LHCN-M2 (cell line): ENCODE measurements at places on chromosomes 5 and 9.

DNA sequence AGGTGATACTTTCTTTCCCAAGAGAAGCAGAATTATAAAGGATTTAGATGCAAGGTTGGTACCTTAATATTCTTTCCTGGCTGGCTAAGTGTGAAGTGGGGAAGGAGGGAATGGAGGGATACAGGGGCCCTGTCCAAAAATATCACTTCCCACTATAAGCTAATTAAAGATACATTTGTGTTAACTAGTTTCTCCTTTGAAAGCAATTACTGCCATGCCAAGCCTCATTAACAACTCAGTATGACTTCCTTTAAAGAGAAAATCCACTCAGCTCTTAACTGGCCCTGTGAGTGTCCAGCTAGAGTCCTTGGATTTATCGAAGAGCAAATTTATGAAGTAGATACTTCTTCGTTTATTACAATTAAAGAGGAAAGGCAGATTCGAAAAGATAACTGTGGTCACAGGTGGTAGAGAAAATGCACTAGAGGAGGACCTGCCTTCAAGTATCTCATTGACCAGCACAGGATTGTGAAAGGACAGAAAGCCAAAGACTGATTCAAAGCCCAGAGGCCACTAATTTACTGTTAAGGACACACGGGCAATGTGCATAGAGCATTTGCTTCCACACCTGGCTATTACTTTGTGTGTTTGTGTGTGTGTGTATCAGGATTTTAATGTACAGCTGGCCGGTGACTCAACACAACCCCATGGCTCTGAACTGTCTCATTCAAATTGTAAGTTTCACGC is 11.2 kb upstream of the GLDC start:
- DNase-seq: no peak

- DNase-seq: no peak
Observed at GRCh38 chr9:114349713-114350480, 20.2 kb downstream of the ORM2 start.

- DNase-seq: peak; percentile 56
Observed at GRCh38 chr9:90331826-90332575, 310.6 kb downstream of the DIRAS2 start.

DNA sequence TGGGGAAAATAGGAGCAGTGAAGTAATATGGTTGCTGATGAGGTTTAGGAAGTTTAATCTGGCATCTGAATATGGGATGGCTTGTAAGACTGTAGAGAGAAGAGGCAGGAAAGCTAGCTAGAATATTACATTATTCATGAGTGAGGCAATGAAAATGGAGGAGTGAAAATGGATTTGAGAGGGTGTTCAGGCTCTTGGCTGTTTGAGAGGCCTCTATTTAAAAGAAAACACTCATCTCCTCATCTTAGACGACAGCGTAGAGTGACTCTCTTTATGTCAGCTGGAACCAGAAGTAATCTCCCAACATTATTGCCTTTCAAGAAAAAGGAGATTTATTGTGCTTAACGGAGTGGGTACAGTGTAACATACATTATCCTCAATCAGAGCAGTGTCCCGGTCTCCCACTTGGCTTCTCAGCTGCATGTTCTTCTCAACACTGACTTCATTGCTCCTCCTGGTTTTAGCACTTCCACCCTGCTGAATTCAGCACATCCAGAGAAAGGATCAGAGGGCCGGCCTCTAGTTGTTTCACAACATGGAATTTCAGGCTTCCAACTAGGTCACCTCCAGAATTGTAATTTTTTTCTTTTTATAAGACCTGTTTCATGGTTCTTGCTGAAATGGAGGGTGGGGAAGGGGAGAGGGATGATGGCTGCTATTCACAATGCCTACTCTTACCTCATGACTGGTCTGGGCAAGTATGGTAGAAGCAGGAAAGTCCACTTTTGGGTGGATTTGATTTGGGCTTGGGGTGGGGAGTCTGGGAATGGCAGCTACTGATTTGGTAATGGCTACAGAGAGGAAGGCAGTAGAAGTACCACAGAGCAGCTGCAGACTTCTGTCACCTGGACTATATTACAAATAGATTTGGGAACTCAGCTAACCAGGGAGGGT is 52.9 kb upstream of the KIAA1958 start:
- no peak for DNase-seq

DNA sequence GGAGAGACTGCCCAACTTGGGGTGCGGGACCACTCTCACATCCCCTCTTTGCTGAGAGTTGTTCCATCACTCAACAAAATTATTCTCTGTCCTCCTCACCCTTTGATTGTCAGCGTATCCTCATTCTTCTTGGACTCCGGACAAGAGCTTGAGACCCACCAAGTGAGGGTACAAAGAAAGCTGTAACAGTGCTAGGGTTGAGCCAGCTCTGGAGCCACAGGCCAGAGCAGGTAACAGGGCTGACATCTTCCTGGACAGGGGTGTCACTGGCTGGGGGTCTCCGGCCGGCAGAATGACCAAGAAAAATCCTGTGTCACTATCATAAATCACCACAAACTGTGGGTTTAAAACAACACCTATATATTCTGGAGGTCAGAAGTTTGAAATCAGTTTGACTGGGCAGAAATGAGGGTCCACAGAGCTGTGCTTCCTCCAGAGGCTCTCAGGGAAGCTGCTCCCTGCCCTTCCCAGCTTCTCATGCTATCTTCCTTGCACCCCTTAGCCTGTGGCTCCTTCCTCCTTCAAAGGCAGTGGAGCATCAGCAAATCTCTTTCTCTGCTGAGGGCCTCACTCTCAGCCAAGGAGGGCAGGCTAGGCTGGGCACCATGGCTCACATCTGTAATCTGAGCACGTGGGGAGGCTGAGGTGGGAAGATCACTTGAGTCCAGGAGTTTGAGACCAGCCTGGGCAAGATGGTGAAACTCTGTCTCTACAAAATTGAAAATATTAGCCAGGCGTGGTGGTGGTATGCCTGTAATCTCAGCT is 4.1 kb upstream of the BBLN start:
- DNase-seq: no peak

DNA sequence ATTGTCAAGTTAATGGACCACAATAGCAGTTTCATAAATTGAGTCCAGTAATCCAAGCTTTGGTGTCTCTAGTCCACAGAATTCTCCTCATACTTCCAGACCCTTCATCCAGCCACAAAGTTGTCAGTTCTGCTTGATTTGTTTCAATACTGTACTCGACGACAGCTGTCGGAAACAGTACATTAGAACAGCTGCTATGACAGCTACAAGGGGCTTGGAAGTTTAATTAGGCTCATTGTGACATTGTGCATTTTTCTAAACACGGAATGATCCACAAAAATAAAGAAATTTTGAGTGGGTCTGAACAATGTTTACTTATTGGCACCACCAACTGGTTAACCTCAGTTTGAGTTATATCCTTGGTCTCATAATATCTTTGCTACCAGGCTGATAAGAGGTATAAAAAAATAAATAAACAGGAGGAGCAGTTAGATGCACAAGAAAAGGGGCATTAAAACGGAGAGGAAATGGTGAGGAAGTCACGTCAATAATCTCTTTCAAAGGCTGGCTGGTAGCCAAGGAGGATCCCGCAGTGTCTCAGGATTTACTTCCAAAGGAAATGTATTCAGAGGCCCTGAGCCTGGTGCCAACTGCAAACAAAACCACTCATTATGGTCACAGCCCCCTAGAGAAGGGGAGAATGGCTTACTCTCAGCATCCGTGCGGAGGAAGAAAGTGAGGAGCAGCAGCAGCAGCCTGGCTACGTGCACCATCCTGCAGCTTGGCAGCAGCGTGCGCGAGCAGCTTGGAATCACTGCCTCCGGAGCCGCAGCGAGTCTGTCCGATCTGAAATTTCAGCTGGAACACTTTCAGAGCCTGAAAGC is 933.8 kb upstream of the DMAC1 start:
- DNase-seq: no peak

- DNase-seq: no peak
Observed at GRCh38 chr5:157509093-157509492, 49.1 kb downstream of the NIPAL4 start.

DNA sequence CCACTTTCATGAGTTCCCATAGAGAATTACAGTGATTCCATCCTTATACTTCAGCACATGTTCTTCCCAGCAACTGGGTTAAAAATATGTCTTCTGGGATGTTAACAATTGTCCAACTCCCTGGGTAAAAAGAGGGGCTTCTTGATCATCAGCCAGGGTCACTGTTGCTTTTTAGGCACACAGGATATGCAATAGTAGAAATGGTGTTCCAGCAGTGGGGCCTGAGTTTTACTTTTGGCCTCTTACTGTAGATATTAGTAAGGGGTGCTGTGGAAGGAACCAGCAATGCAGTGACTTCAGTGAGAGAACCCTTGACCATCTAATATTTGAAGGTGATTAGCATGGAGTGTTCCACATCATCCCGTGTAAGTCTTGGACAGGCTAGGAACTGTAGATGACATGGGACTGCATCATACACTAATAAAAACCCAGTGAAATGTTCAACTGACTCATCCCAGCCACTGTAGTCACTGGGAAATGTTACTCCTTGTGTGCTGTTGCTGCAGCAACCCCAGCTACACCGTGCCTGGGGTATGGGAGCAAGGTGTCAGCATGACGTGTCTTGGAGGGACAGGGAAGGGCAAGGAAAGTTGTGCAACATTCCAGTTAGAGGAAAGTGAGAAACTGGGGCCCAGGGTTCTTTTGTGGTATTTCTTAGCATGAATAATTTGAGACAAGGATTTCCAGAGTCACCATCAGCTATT is 610.9 kb downstream of the RAB3C start:
- peak; percentile 97 for DNase-seq

GRCh38 chr9:130220352-130220751 is 45.2 kb upstream of the HMCN2 start:
- no peak for DNase-seq

DNA sequence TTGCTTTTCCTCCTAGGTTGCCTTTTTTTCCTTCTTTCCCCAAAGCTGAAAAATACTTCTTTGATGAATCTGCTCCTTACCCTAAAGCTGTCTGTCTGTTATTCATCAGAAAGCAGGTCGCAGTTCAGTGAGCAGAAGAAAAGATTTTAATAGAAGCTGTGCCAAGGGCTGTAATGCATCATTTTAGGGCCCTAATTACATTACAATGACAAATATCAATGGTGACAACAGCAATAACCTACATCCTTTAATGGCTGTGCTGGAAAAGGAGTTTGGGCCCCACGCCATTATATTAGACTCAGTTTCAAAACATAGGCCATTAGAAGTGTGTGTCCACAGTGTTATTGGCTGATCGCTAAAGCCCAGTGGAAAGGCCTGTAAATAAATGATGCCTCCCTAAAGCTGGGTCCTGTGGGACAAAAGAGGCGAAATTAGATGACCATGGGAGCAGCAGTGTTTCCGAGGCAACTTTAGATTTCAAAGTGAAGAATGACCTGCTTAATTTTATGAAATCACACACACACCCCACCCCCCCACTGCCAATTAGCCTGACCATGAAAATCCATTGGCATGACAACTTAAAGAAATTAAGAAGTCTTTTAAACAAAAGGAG is 38.4 kb downstream of the TLE4 start:
- no peak for DNase-seq

DNA sequence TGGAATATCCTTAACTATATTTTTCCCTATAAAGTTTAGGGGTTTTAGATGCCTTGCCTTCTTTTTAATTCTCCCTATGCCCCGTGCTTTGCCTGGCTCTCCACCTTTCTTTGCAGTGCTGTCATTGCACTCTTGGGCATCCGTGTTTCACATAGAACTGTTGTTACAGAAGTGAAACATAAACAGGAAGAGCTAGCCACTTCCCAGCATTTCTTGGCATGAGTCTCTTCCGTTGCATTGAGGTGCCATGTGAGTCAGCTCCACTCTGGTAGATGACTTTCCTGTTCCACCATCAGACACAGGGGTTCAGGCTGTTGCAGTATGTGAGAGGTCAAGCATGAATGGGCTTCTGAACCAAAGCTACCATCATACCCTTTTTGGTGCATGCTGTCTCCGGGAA is 73.4 kb downstream of the ANGPTL2 start:
- peak; percentile 94 for DNase-seq

DNA sequence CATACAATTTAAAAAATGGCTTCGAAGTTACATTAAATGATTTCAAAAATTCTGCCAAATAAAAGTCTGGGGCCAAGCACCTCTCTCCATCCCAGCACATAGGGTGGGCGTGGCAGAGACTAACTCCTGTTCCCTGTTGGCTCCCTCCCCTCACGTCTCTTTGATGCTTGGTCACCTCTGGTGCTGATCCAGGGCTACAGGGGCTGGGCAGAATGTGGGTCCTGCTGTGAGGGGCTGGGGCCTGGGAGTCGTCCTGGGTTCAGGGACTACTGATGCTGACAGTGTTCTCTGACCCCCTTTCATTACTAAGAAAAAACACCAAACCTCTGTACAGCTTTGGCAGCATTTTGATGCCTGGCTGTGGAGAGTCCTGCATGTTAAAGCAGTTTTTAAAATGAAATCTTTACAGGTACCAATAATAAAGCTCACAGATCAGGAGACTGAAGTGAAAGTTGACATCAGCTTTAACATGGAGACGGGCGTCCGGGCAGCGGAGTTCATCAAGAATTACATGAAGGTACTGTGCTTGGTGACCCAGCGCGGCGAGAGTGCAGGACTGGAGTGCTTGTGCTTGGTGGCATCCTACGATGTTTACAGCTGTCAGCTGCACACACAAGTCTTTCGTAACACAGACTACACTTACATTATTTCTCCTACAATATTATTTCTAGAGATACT is 29.0 kb downstream of the TENT4A start:
- no peak for DNase-seq

DNA sequence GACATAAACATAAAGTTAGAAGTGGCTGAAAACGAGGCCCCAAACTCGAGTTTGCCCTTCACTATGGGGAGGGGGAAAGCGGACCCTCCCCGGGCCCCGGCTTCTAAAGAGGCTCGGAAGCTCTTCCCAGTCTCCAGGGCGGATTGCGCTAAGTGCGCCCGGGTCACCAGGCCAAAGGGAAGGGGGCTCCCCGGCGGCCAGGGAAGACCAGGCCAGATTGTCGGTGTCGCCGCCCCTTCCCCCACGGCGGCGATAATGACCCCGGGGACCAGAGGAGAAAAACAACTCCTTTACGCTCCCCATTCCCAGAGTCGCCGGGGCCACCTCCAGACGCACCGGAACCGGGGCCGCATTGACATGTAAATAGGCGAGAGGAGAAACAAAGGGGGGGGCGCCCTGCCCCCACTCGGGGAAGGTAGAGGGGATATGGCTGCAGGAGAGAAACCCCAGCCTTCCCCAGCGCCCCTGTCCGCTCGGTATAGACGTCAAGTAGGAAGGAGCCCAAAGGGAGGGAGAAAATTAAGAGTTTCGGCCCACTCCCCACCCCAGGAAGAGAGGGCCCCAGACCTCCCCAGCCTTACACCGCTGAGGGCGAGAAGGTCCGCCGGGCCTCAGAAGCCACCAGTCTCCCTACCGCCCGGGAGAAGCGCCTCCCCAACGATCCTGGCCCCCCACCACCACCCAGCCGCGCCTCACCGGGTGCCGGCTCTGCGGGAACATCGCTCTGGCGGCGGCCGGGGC is 1.7 kb downstream of the TLE1 start:
- DNase-seq: peak; percentile 26

DNA sequence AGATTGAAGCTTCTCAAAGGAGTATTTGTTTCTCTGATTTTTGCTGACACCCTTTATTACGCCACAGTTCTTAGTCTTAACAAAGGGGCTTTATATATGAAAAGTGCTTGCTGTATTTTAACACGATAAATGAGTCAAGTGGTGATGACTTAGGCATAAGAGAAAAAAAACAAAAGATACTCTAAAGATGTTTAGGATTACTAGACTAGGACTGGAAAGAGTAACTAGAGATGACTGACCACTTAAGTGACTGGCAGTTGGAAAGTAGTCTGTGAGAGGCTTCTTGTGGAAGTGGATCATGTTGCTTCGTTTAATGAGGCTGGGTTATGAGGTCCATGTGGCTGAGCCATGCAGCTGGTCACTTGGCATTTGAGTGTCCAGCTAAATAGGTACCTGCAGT is 69.4 kb upstream of the ACTBL2 start:
- peak; percentile 21 for DNase-seq
